Stimulated activated CD8-positive, alpha-beta memory T cell treated with anti-CD3 and anti-CD28 coated beads, Interleukin-12 subunit alpha, Interleukin-12 subunit beta, amount 100 ng/mL, for 1 hour (primary cell): ENCODE measurements at places on chromosomes 12 and 14.

DNA sequence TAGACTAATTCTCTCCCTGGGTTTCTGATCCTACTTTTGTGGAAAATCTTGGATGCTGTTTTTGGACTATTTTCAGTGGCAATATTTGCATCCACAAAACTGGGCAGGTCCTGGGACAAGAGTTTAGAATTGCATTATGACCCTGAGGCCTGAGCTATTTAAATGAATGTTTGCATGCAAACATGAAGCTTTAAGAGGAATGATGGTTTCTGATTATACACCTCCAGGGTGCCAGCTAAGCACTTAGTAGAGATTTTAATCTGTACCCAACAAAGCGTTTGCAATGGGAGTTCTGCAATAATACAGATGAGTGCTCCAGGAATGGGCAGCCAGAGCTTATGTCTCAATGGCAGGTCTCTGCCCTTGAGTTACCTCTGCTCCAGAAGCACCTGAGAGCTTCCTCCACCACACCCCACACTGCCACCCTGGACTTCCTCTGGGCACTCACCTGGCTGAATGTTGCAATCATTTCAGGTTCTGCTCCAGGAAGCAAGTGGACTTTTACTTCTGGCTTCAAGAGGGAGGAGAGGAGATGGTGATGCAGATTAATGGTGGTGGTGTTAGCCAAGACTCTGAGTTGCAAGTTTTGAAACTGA is 6.0 kb upstream of the SPTLC2 start:
- DNase-seq, result no peak

GRCh38 chr14:103336191-103336590 is 2.2 kb downstream of the EIF5 start:
- no peak for DNase-seq

GRCh38 chr14:56482310-56482911 is 97.2 kb upstream of the TMEM260 start:
- DNase-seq, result no peak

DNA sequence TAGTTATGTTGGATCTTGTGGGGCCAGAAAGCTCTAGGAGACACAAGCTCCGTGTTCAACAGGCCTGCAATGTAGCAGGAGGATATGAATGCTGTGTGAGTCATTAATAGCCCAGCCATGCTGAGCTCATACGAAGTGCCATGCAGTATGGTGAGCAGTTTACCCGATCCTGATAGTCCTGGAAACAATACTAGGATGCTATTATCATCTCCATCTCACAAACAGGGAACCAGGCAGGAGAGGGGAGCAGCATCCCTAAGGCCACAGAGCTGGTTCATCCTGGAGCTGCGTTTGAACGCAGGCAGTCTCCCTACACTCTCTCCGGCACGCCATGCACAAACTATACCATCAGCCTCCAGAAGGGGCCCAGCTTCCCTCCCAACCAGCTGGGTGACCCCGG is 20.5 kb downstream of the TTC7B start:
- DNase-seq, result no peak

GRCh38 chr14:92501891-92502351 is 11.7 kb upstream of the RIN3 start:
- no peak for DNase-seq

GRCh38 chr12:121810833-121811433 is 7.1 kb downstream of the SETD1B start:
- no peak for DNase-seq

GRCh38 chr12:31018790-31019505 is 54.7 kb upstream of the DDX11 start:
- no peak for DNase-seq

DNA sequence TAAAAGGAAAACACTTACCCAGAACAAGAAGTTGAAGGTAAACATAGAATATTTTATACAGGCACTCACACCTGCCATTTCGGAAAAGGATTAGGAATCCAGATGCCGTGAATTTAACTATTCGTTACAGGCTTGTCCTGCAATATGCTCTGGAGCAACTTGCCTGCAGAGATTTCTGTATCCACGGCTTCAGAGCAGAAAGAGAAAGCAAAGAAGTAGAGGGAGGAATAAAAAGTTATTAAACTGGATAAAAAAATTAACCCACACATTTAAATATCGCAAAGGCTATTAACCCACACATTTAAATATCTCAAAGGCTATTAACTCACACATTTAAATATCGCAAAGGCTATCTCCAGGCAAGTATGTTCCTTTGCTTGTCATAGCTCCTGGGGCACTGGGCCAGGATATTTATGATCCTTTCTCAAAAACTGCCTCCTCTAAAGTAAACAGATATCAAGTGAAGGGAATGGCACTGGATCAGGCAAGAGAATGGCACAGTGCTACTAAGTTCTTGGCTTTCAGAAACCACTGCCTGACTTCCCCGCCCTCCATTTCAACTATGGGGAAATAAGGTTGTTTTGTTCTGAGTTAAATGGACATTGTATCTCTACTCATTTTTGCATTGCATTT is at the start of gene TSPAN8:
Gene TSPAN8, minus strand, starts transcription at position 399 of the 633 bp plus-strand sequence. Its CDS starts 321 bp downstream, at position 78.
- no peak for DNase-seq

GRCh38 chr12:94262228-94263010 is 114.0 kb downstream of the PLXNC1 start:
- DNase-seq, result peak; percentile 50

DNA sequence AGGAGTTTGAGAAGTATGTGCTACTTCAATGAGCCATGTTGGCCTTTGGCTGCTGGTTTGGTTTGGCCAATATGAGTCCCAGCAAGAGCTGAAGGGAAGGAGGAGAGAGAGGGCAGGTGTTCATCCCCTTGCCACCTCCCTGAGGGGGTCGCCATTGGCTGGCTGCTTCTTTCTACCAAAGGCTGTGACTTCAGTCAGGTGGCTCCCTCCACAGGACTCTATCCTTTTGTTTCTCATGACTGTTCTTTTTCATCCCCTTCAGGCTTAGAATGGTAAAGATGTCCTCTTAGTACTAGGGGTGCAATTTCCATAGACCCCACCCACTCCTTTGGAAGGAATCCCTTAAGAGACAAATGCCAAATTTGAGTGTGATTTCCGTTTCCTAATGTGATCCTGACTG is 31.2 kb upstream of the OTOGL start:
- DNase-seq, result no peak
